Glomerular endothelial cell (primary cell): ENCODE measurements at places on chromosomes 7 and 10. TPM values are rescaled to one million over a fixed set of nuclear protein-coding genes. Genes with fewer than 3 reads are reported as not detected.

The GIMAP4 gene
- total RNA-seq, result 83.5 and 97.6 TPM in 2 replicates

The RAMP3 gene
- total RNA-seq, result not detected in 2 replicates

The CHN2 gene
- 6.9 and 7.0 TPM in 2 replicates for total RNA-seq

The PDLIM1 gene
- 59.9 and 110 TPM in 2 replicates for total RNA-seq

The MACROH2A2 gene
- 5.8 and 7.3 TPM in 2 replicates for total RNA-seq

The GIMAP8 gene
- 16.7 and 26.0 TPM in 2 replicates for total RNA-seq

The LBX1 gene
- total RNA-seq, result not detected in 2 replicates

The OR2A12 gene
- total RNA-seq, result not detected in 2 replicates

The C7orf57 gene
- total RNA-seq, result 0.64 TPM in 1 of 2 replicates, not detected in the other

The OR2A42 gene
- total RNA-seq, result not detected in 2 replicates
